ENCODE measurements at places on chromosomes 7 and 10. TPM values are rescaled to one million over a fixed set of nuclear protein-coding genes. Genes with fewer than 3 reads are reported as not detected.
A peak's percentile ranks its signal among the peaks of the same experiment; 100 is the strongest.

GRCh38 chr10:89476150-89476549 lies 59.2 kb downstream of the SLC16A12 start:
- peaks cover 4% of the 10 kb centered on the region for H3K27me3 ChIP-seq
- no peak overlapping the region for H3K4me3 ChIP-seq
- no peaks in the 10 kb centered on the region for H3K36me3 ChIP-seq
- H3K4me1 ChIP-seq: no peaks in the 10 kb centered on the region
- DNase-seq: no peak

DNA sequence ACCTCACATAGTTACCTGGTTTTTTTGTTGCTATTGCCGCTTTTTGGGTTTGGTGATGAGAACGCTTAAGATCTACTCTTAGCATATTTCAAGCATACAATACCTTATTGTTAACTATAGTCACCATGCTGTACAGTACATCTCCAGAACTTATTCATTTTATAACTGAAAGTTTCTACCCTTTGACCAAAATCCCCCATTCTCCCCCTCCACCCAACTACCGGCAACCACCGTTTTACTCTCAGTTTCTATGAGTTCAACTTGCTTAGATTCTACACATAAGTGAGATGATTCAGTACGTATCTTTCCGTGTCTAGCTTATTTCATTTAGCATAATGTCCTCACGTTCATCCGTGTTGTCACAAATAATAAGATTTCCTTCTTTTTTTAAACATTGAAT lies 86.7 kb upstream of the IL6 start:
- no peak overlapping the region for H3K4me3 ChIP-seq
- H3K27me3 ChIP-seq: peaks cover 26% of the 10 kb centered on the region
- H3K36me3 ChIP-seq: peaks cover 16% of the 10 kb centered on the region
- peaks cover 20% of the 10 kb centered on the region for H3K4me1 ChIP-seq
- H3K27ac ChIP-seq: no peak overlapping the region

DNA sequence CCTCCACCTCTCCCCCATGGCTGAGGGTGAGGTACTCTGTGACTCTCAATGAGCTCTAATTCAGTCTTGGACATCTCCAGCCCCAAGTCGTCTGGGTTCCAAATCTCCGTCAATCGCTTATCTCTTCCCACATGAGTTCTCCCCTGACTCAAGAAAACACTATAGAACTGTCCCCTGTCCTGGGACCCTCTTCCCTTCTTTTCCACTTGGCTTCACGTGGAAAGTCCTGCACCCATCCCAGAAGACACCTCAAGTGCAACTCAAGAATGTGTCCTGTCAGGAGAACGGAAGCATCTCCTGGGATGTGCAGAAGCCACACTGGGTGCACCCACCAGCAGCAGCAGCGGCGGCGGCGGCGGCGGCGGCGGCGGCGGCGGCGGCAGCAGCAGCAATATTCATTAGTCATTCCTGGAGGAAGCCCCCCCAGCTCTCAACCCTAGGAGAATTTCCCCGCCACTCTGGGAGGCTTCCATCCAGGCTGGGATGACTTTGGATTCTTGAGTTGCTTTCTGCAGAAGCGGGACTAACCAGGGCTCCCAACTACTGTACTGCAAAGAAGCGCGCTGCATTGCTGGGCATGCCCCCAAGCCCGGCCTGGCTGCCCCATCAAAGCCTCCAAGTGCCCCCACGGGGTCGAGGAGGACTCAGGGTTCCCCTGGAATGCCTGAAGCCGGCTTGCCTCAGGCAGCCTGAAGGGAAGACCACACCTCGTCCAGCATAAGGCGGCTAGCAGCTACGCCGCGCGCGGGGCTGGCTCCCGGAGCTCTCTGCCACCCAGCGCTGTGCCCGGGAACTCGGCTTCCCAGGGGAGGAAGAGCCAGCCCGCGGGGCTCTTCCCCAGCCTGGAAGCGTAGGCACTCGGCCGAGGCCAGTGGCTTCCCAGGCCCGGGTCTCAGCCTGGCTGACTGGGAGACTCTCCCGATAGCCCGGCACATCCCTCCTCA lies 1.0 kb downstream of the CRTAC1 start:
- peaks cover 4% of the 10 kb centered on the region for H3K4me1 ChIP-seq
- no peak overlapping the region for H3K27ac ChIP-seq
- H3K4me3 ChIP-seq: no peak overlapping the region
- H3K36me3 ChIP-seq: no peaks in the 10 kb centered on the region
- no peak for DNase-seq

GRCh38 chr10:100827819-100828737 lies 82.7 kb downstream of the PAX2 start:
- DNase-seq: peak; percentile 57
- H3K4me1 ChIP-seq: peaks cover 21% of the 10 kb centered on the region
- no peaks in the 10 kb centered on the region for H3K36me3 ChIP-seq
- H3K4me3 ChIP-seq: peak overlapping the region; percentile 67
- H3K27me3 ChIP-seq: peaks cover 72% of the 10 kb centered on the region
- H3K27ac ChIP-seq: no peak overlapping the region

DNA sequence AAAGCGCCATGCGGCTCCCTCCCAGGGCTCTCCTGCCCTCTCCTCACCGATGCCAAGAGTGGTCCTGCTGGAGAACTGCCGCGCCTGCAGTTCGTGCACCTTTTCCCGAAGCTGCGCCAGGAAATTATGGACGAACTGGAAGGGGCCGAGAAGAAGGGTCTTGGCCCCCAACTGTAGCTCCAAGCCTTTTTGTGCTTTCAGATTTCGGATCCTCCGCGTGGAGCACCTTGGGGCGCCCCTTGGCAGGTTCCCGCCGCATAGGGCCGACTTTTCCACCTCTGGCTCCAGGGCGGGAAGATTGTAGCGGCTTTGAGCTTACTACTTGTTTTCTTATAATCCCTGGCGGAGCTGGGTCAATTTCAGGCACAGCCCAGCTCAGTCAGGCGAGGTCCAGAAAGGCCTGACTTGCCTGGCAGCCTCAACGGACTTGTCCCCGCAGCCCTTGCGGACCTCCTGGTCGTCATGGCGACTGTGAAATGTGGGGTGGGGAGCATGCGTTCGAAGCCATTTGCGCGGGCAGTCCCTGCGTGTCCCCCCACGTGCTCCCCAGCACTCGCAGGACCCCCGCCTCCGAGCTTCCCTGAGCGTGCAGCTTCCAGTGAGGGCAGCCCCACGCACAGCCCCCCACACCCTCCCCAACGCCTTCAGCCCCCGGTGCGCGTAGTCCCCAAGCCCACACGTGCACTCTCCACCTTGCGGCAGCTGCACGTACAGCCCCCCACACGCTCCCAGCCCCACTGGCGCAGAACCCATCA lies 129.9 kb downstream of the KBTBD2 start:
- H3K4me1 ChIP-seq: peaks cover 8% of the 10 kb centered on the region
- H3K4me3 ChIP-seq: no peak overlapping the region
- H3K36me3 ChIP-seq: no peaks in the 10 kb centered on the region

DNA sequence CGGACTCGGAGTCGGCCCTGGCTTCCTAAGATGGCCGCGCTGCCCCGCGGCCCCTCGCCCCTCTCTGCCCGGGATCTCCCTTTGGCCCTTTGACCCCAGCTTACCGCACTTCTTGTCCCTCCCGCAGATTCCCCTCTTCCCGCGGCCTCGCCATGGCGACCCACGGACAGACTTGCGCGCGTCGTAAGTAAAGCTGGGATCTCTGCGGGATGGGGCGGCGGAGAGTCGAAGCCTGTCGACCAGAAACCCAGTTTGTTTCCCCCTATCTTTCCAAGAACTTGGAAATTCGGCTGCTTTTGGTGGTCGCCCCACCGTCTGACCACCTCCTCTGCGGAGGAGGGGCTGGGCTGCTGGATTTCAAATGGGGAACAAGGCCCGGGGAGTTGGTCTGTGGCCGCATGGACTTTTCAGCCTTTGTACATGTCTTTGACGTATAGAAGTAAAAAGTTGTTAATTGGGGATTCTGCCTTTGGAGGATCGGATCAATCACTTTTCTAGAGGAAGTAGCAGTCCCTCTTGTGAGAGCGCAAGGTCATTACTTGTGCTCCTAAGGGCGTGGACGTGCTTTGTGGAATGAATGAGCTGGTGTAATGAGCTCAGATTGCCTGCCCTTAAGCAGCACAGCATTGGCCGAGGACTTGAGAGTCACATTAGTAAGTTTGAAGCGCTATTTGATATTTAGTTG lies 553 bp downstream of the VDAC2 start:
- peak; percentile 59 for DNase-seq
- peak overlapping the region; percentile 89 for H3K4me3 ChIP-seq
- peak overlapping the region; percentile 98 for H3K27ac ChIP-seq
- H3K27me3 ChIP-seq: no peaks in the 10 kb centered on the region

DNA sequence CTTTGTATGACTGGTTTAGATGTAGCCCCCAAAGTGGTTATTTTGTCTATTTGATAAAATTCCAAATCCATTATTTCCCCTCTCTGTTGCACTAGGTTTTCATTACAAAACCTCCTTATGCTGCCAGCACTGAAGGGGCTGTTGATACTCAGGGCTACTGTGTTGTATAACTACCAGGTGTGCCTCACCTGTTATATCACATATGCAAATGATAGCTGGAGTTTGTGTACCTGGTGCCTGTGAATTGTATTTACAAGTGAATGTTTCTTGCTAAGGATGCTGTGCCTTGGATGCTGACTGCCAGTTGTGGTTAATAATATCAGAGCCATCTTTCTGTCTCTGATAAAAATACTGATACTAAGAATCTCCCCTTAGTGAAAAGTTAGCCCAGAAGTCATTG lies 84.8 kb upstream of the CCDC6 start:
- H3K27ac ChIP-seq: no peak overlapping the region
- peaks cover 22% of the 10 kb centered on the region for H3K27me3 ChIP-seq
- peaks cover 4% of the 10 kb centered on the region for H3K4me1 ChIP-seq
- no peak for DNase-seq
- H3K4me3 ChIP-seq: no peak overlapping the region
- no peaks in the 10 kb centered on the region for H3K36me3 ChIP-seq

GRCh38 chr7:77651575-77652162 lies 44.6 kb upstream of the RSBN1L start:
- no peaks in the 10 kb centered on the region for H3K36me3 ChIP-seq
- H3K27me3 ChIP-seq: no peaks in the 10 kb centered on the region
- DNase-seq: no peak
- no peak overlapping the region for H3K4me3 ChIP-seq
- H3K27ac ChIP-seq: no peak overlapping the region
- H3K4me1 ChIP-seq: no peaks in the 10 kb centered on the region

DNA sequence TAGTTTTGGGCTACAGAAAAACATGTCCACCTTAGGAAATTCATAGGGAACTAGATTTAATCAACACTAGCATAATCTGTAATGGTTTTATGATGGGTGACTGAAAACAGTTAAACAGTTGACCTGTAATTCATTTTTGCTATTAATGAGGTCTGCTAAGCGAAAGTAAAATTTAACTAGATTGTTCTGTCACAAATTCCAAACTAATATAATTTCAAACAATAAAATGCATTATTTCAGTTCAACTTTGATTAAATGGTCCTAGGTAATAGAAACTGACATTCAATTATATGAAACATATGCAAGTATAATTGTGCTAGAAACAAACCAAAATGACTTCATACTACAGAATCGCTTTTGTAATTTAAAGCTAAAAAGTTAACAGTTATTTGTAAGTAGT lies 6.9 kb downstream of the NOC3L start:
- H3K27ac ChIP-seq: no peak overlapping the region
- H3K4me1 ChIP-seq: peaks cover 29% of the 10 kb centered on the region
- H3K36me3 ChIP-seq: peaks cover 56% of the 10 kb centered on the region
- H3K27me3 ChIP-seq: no peaks in the 10 kb centered on the region

- no peak overlapping the region for H3K27ac ChIP-seq
- peaks cover 2% of the 10 kb centered on the region for H3K27me3 ChIP-seq
- H3K4me3 ChIP-seq: no peak overlapping the region
- no peaks in the 10 kb centered on the region for H3K4me1 ChIP-seq
Measured at GRCh38 chr10:21083861-21084260, 186.8 kb upstream of the NEBL start.

GRCh38 chr7:19051767-19052375 lies 65.6 kb downstream of the TWIST1 start:
- H3K4me1 ChIP-seq: no peaks in the 10 kb centered on the region
- H3K36me3 ChIP-seq: no peaks in the 10 kb centered on the region
- H3K27ac ChIP-seq: no peak overlapping the region
- H3K27me3 ChIP-seq: no peaks in the 10 kb centered on the region
- no peak overlapping the region for H3K4me3 ChIP-seq

DNA sequence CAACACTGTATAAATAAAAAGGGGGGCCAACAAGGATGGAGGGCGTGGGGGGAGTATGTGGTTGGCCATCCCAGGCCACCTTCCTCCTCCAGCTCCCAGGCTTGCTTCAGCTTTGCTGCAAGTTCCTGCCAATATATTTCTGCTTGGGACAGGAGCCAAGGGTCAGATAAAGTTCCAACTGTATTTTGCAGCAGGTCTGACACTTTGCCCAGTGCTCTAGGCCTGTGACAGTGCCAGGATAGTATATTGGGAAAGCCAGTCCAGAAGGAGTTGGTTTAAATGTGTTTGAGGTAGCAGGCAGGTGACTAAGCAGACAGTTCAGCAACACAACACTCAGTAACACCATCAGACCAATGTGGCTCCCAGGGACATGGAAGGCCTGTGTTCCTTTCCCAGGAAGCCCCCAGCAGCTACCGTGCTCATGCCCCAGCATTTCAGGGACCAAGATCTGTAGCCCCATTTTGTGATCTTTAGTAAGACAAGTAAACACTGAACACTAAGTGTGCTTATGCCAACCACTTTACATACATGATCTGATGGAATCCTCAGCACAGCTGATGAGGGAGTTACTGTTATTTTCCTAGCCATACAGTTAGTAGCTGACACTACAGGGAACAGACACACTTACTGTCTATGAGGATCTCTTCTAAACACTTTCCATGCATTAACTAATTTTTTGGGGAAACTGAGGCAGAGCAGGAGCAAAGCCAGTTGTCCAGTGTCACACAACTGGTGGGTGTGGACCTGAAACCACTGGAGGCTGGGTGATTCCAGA lies 38.9 kb downstream of the DNAJB12 start:
- H3K4me3 ChIP-seq: peak overlapping the region; percentile 9
- DNase-seq: no peak
- H3K27me3 ChIP-seq: no peaks in the 10 kb centered on the region
- H3K36me3 ChIP-seq: peaks cover 14% of the 10 kb centered on the region
- peak overlapping the region; percentile 88 for H3K27ac ChIP-seq
- H3K4me1 ChIP-seq: peaks cover 52% of the 10 kb centered on the region

- H3K27me3 ChIP-seq: peaks cover 13% of the 10 kb centered on the region
- no peak for DNase-seq
- H3K4me1 ChIP-seq: no peaks in the 10 kb centered on the region
- no peak overlapping the region for H3K27ac ChIP-seq
Measured at GRCh38 chr10:24237801-24238395, 29.0 kb downstream of the KIAA1217 start.

DNA sequence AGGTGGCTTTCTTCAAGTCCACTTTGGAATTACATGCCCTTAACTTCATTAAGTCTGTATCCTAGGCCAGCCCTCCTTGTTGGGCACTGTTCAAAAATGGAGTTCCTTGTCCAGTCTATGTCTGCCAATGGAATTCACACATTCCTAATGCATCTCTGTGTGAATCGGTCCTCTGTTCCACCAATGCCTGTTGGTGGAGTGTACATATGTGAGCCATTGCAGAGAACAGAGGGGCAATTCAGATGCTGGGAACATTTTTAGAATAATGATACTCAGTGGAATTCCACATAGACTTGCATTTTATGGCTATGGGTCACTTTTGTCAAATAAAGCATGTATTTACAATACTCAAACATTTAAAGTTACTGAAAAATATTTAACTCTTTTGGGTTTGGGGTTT lies 108.3 kb downstream of the COL28A1 start:
- no peak overlapping the region for H3K4me3 ChIP-seq
- H3K4me1 ChIP-seq: peaks cover 5% of the 10 kb centered on the region
- H3K27me3 ChIP-seq: peaks cover 8% of the 10 kb centered on the region
- DNase-seq: no peak
- no peak overlapping the region for H3K27ac ChIP-seq

Gene PRPS1L1
- total RNA-seq: not detected

Gene NEUROG3
- not detected for total RNA-seq

Gene NACAD
- 0.21 TPM for total RNA-seq

Gene SEMA3D
- not detected for total RNA-seq

Gene SLC25A13
- total RNA-seq: 7.5 TPM

Gene CCDC172
- not detected for total RNA-seq

Gene GPC2
- total RNA-seq: 4.8 TPM

Gene KAT6B
- total RNA-seq: 17.4 TPM

Data from activated CD4-positive, alpha-beta memory T cell treated with anti-CD3 and anti-CD28 coated beads for 36 hours (primary cell).